Hepatocyte (in vitro differentiated cells): ENCODE measurements at places on chromosomes 12 and 14. TPM values are rescaled to one million over a fixed set of nuclear protein-coding genes. Genes with fewer than 3 reads are reported as not detected.

- DNase-seq: no peak
- H3K36me3 ChIP-seq: no peaks in the 10 kb centered on the region
- H3K27me3 ChIP-seq: no peaks in the 10 kb centered on the region
- H3K4me3 ChIP-seq: no peak overlapping the region
- no peaks in the 10 kb centered on the region for H3K4me1 ChIP-seq
Measured at GRCh38 chr14:67480011-67480410, 8.5 kb downstream of the TMEM229B start.

DNA sequence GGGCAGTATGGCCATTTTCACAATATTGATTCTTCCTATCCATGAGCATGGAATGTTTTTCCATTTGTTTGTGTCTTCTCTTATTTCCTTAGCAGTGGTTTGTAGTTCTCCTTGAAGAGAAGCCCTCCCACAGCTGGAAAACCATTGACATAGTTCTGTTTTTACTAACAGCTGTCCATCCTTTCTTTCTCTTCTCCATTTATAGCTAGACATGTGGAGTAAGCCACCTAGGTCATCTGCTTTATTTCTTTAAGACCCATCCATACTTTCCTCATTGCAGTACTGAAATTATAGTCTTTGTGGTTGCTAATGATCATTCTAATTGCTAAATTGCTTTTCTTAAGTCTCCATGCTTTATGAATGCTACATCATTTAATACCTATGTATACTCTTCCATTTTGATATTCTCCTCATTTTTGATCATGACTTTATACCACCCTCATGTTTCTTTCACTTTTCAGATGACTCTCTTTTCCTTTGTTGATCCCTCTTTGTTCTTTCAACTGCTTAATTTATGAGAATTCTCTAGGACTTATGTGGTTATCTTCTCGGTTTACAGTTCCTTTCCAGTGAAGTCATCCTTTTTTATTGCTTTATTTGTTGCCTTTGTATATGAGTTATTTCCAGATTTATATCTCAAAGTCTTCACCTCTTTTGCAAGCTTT, 114.2 kb downstream of the PCNX1 start:
- no peak overlapping the region for H3K27ac ChIP-seq
- H3K36me3 ChIP-seq: no peaks in the 10 kb centered on the region
- H3K4me3 ChIP-seq: no peak overlapping the region
- no peak for DNase-seq
- H3K4me1 ChIP-seq: no peaks in the 10 kb centered on the region

DNA sequence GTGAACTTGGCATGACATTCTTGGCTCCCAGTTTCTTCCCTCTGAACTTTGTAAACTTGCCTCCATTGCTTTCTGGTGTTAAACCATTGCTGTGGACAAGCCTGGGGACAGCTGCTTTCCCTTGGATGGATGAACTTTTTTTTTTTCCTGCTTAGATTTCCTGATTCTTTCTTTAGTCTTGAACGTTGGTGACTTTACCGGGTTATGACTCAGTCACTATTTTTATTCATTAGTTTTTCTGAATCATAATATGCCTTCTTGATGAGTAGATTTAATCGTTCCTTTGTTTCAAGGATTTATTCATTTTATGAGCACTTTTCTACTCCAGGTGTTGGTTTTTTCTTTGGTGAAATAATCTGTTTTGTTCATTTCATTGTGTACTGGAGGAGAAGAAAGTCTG, 155.0 kb upstream of the RTL1 start:
- no peak overlapping the region for H3K4me3 ChIP-seq
- no peak for DNase-seq
- no peaks in the 10 kb centered on the region for H3K4me1 ChIP-seq
- H3K27me3 ChIP-seq: no peaks in the 10 kb centered on the region
- H3K36me3 ChIP-seq: no peaks in the 10 kb centered on the region
- no peak overlapping the region for H3K27ac ChIP-seq

- no peaks in the 10 kb centered on the region for H3K27me3 ChIP-seq
- H3K4me3 ChIP-seq: no peak overlapping the region
- no peak for DNase-seq
Measured at GRCh38 chr12:106271575-106272505, 24.0 kb upstream of the CKAP4 start.

GRCh38 chr12:121209221-121209620, 708 bp upstream of the P2RX4 start:
- H3K4me3 ChIP-seq: peak overlapping the region; percentile 71
- peak overlapping the region; percentile 96 for H3K27ac ChIP-seq
- H3K27me3 ChIP-seq: no peaks in the 10 kb centered on the region

DNA sequence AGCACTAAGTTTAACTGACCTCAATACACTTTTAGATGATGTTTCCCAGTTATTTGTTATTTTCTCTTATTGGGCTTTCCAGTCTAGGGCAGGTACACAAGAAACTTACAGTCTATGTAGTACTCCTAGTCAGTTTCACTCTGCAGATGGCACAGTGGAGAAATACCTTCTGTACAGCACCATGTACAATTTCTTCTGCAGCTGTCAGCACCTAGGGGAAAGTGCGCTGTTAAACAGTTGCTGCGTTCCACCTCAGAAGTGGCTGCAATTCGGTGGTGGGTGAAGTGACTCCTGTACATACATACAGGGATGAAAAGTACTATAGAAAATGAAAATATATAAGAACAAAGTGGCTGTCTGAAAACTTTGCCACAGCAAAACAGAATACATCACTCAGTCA, 48.3 kb downstream of the NOVA1 start:
- H3K36me3 ChIP-seq: no peaks in the 10 kb centered on the region
- no peak overlapping the region for H3K27ac ChIP-seq
- H3K4me3 ChIP-seq: no peak overlapping the region
- no peaks in the 10 kb centered on the region for H3K4me1 ChIP-seq

GRCh38 chr14:105466531-105467248, 7.9 kb upstream of the CRIP2 start:
- no peaks in the 10 kb centered on the region for H3K27me3 ChIP-seq
- H3K4me1 ChIP-seq: peaks cover 14% of the 10 kb centered on the region
- H3K4me3 ChIP-seq: no peak overlapping the region
- no peaks in the 10 kb centered on the region for H3K36me3 ChIP-seq

GRCh38 chr14:69151458-69152180, 1.3 kb downstream of the DCAF5 start:
- peak overlapping the region; percentile 95 for H3K4me3 ChIP-seq
- H3K27me3 ChIP-seq: no peaks in the 10 kb centered on the region
- no peaks in the 10 kb centered on the region for H3K36me3 ChIP-seq

- no peaks in the 10 kb centered on the region for H3K27me3 ChIP-seq
- H3K27ac ChIP-seq: no peak overlapping the region
- no peak for DNase-seq
- no peaks in the 10 kb centered on the region for H3K36me3 ChIP-seq
- no peaks in the 10 kb centered on the region for H3K4me1 ChIP-seq
- H3K4me3 ChIP-seq: no peak overlapping the region
Measured at GRCh38 chr12:18811273-18811672, 73.4 kb downstream of the CAPZA3 start.

- H3K36me3 ChIP-seq: no peaks in the 10 kb centered on the region
- peaks cover 3% of the 10 kb centered on the region for H3K4me1 ChIP-seq
- H3K27ac ChIP-seq: peak overlapping the region; percentile 8
Measured at GRCh38 chr12:14849661-14850060, 6.3 kb upstream of the ART4 start.

DNA sequence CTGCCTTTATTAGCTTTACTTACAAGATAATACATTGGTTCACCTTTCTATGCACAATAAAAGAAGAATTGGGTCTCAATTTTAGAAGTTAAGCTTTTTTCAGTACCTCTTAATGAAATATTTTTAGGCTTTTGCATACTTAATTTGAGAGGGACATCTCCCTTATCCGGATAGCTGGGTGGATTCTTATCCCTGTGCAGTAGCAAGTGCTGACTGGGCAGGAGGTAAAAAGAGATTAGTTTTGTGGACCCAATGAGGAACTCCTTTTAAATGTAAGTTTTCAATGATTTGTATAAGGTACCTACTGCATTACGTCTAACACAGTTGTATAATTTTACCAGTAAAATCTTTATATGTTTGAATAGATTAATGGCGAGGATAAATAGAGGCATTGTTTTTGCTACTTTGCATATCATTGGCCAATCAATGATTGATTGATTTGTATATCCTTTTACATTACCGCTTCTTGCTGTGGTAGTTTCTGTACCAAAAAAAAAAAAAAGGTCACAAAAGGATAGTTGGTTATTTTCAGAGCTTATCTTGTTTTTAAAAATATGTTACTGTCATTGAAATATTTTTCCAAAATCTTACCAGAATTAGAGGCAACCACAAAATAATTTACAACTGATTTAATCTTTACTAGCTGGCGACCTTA, 2.2 kb downstream of the CPSF6 start:
- peaks cover 19% of the 10 kb centered on the region for H3K4me1 ChIP-seq
- peak overlapping the region; percentile 22 for H3K4me3 ChIP-seq
- no peaks in the 10 kb centered on the region for H3K27me3 ChIP-seq
- H3K27ac ChIP-seq: no peak overlapping the region

DNA sequence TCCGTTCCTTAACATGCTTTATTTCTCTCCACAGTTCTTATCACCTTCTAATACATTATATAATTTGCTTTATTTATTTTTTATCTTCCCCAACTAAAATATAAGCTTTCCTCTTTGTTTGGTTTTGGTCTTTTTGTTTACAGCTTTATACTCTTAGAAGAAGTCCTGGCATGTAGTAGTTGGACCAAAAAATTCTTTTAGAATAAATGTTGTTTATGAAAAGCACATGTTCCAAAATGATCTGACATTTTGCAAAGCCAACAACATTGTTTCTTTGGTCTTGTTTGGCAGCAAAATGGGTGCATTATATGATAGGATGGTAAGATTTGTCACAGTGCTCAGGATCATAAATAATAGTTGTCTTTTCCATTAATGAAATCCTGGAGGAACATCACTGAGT, 312.5 kb downstream of the LRIG3 start:
- H3K27me3 ChIP-seq: no peaks in the 10 kb centered on the region
- H3K27ac ChIP-seq: no peak overlapping the region
- no peak overlapping the region for H3K4me3 ChIP-seq

DNA sequence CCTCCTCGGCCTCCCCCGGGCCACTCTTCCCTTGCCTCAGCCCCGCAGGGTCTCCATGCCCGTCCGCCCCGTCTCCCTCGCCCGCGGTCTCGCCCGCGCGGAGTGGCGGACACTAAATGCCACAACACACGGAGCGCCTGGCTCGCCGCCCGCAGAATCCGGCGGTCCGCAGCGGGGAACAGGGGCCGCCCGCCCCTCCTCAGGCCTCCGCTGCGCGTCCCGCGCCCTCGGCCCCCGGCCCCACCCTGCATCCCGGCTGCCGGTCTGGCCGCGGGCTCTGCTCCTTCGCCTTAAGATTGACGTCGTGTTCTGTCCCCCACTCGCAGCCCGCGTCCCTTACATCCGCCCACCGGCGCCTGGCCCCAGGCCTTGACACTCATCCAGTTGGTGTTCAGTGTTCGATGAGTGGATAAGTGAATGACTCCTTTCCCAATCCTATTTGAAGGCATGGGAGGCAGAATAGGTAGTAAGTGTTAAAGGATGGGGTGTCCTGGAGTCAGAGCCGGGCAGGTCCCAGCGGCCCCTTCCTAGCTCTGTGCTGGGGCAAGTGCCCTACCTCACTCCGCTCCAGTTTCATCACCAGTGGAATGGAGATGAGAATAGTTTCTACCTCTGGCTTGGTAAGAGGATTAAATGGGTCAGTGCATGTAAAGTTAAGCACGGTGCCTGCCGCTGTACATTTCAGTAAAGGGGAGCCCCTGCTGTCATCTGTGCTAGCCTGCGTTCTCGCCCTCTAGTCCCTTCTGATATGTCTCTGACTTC, 622 bp downstream of the TECPR2 start:
- peak; percentile 63 for DNase-seq
- H3K27ac ChIP-seq: peak overlapping the region; percentile 89
- peaks cover 16% of the 10 kb centered on the region for H3K4me1 ChIP-seq
- no peaks in the 10 kb centered on the region for H3K27me3 ChIP-seq

DNA sequence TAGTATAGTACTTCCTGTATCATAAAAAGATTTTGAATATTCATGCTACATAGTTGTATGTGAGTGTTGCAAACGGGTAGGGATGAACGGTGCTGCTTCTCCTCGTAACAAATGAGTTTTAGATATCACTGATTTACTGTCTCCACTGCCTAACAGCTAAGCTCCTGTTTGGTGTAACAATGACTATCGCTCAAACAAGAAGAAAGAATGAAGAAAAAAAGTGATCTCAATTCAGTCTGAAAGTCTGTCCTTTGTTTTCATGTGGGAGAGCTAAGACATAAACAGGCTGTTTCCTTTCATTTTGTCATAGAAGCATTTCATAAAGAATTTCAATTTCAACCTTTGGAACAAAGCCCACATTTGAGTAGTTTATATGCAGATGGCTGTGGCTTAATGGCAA, 26.1 kb upstream of the RTRAF start:
- H3K36me3 ChIP-seq: no peaks in the 10 kb centered on the region
- H3K27me3 ChIP-seq: no peaks in the 10 kb centered on the region
- H3K27ac ChIP-seq: no peak overlapping the region
- H3K4me3 ChIP-seq: no peak overlapping the region
- no peak for DNase-seq

- no peak overlapping the region for H3K4me3 ChIP-seq
- no peak for DNase-seq
- H3K27ac ChIP-seq: no peak overlapping the region
- H3K36me3 ChIP-seq: no peaks in the 10 kb centered on the region
Measured at GRCh38 chr12:59724011-59724695, 128.3 kb downstream of the SLC16A7 start.

DNA sequence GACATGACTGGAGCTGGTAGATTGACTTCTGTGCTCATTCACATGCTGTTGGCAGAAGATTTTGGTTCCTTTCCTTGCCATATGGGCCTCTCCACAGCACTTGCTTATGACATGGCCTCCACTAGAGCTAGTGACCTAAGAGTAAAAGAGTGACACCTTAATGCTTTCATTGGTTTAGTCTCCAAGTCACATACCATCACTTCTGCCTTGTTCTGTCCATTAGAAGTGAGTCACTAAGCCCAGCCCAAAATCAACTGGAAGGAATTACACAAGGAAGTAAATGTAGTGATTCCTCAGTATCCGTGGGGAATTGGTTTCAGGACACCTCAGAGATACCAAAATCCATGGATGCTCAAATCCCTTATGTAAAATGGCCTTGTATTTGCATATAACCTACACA, 81.3 kb downstream of the PPHLN1 start:
- DNase-seq: no peak
- H3K27ac ChIP-seq: no peak overlapping the region
- no peaks in the 10 kb centered on the region for H3K27me3 ChIP-seq

DNA sequence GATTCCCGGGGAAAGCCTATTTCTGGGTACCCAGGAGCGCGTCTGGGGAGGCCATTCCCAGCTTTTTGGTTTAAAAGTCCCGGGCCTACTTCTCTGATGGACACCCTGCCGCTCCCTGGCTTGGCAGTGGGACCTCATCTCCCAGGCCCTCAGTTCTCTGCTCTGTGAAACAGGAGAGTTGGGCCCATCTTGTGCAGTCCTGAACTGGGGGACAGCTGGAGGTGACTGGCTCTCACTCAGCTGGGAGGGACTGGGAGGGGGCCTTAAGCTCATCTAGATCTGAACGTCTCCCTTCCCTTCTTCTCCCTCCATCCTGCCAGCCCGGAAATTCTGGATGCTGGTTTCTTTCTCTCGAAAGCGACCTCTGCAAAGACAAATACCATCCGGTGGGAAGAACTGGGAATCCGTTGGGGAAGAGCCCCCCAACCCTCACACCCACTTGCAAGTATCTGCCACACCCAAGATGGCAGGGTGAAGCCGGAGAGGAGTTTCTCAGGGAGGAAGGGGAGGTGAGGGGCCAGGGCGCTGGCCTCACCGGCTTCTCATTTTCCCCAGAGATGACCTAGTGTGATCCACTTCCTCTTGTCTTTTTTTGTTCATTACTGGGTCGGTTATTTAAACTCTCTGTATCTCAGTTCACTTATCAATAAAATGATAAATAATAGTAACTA, 1.4 kb downstream of the RIN3 start:
- H3K4me1 ChIP-seq: peaks cover 21% of the 10 kb centered on the region
- no peak overlapping the region for H3K27ac ChIP-seq
- H3K36me3 ChIP-seq: no peaks in the 10 kb centered on the region
- DNase-seq: no peak

The WSCD2 gene
- 3.8 and 4.2 TPM in 2 replicates for total RNA-seq

The CLEC4D gene
- total RNA-seq: 0.10 TPM in 1 of 2 replicates, not detected in the other

The DLGAP5 gene
- total RNA-seq: 10.0 and 10.8 TPM in 2 replicates

The OR2AP1 gene
- total RNA-seq: not detected in 2 replicates
